ENCODE measurements at places on chromosomes 11 and 22.
A peak's percentile ranks its signal among the peaks of the same experiment; 100 is the strongest.

DNA sequence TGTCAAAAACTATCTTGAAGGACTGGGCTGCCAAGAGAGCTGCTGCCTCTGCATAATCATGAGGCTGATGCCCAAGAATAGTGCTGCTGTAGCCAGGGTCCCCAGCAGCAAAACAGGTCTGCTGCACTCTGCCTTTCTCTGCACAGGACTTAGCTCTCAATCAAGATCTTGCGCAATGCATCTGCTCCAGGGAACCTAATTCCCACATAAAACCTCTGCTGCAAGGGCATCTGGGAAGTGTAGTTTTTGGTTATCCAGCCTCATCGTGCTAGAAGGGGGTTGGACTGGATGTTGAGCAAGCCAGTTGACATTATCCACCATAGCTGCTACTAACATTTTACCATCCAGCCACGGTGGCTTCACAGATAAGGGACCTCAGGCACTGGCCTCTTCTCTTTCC lies 192.7 kb downstream of the C11orf91 start:
- no peak for DNase-seq

GRCh38 chr11:80417681-80418080 lies 976.9 kb upstream of the TENM4 start:
- no peak for DNase-seq

- DNase-seq, result no peak
Observed at GRCh38 chr11:20840341-20840740, 171.0 kb downstream of the NELL1 start.

DNA sequence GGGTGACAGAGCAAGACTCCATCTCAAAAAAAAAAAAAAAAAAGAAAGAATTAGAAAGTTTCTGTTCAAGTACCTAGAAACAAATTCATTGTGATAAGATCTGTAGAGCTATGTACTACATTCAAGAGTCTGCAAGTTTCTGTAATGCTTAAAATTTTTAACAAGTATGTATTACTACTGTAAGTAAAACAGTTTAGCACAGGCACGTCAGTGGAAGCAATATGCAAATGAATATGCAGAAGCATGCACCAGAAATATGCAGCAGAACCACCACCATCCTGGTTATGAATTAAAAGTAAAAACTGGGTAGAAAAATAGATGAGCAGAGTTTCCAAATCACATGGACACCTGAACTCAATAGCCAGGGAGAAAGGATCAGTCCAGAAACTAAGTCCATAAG lies 19.3 kb downstream of the SBF2 start:
- DNase-seq, result no peak

GRCh38 chr11:118084656-118085055 lies 2.1 kb downstream of the SMIM35 start:
- DNase-seq, result no peak

- no peak for DNase-seq
Observed at GRCh38 chr22:47626428-47627390, 864.3 kb downstream of the TBC1D22A start.

DNA sequence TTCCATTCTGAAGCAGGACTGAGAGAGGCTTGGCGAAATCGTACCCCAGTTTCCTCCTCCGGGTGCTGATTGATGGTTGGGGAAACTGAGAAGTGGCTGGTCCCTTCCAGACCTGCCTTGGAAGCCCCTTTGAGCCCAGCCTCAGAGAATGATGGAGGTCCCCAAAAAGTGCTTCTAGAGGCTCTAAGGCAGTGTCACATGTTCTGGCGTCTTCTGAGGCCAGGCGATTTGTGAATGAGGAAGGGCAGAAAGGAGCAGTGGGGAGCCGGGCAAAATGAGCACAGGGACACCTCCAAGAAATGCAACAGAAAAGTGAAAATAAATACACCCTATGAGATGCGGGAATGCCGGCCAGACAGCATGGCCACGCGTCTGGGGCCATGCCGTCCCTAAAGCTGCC lies 1.0 kb upstream of the LIF start:
- no peak for DNase-seq

DNA sequence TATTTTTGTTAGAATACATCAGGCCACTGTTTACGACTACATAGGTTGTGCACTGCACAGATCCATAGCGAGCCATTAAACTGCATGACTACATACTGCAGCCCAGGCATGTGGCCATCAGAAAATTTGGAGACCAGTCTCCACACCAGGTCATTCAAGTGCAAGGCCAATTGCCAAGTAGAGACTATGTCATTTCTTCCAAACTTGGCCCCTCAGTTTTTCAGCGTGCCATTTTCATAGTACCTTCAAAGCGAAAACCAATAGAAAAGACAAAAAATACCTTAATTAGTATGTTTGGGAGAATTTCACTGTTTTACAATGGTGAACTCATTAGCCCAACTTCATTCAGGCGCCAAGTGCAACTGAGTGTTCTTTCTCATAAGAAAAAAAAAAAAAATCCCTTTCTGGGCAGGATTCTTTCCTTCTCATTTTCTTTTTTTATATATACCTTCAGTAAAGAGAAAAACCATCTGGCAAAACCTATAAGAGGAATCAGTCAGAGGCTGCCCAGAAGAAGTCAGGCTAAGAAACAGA lies 30.4 kb downstream of the PAMR1 start:
- DNase-seq, result no peak

- DNase-seq, result no peak
Observed at GRCh38 chr11:70193411-70194292, 9.4 kb upstream of the FADD start.

DNA sequence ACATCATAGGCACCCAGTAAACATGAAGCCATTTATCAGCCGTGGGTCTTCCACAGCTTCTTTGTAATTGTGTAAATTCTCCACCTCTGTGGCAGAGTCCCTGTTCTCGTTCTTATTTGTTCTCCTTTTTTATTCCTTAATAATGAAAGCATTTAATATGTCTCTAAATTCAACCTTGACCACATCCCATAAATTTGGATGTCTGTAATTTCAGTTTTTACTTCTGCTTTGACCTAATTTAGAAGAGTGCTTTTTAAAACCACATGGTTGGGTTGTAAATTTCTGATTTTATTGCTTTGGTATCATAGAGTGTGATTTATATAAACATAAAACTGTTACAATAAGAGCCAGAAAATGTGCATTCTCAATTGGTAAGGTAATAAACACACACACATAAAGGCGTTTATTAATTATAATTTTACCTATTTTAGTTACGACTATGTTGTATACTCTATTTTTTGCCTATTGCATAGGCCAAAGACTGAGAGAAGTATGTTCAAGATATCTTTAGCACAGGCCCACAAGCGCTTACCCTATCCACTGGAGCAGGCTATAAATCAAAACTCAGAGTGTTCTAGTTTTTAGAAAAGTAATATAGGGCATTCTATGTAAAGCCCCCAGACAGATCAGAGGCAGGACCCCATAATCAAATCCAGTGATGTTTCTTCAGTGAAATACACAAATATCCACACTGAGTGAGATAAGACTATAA lies 58.0 kb upstream of the CCND1 start:
- DNase-seq, result no peak

DNA sequence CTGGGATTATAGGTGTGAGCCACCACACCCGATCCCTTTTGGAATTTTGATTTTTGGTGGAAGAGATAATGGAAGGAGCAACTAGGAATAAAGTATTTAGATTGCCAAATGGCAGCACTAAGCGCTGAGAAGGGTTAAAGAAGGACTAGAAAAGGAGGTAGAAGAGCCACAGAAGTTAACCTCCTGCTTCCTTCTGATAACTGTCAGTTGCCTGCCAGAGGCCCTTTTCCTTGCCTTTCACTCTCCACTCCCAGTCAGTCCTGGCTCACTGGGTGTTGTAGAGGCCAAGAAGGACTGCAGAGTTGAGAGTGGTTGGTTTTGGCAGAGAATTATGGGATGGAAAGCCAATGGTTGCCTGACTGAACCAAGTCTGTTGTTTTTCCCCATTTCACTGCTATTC lies 19.3 kb downstream of the ZC3H12C start:
- no peak for DNase-seq

- DNase-seq, result no peak
Observed at GRCh38 chr11:64342869-64343745, 3.1 kb downstream of the CCDC88B start.

GRCh38 chr11:62694455-62695167 lies 5.3 kb upstream of the LRRN4CL start:
- DNase-seq, result peak; percentile 69

DNA sequence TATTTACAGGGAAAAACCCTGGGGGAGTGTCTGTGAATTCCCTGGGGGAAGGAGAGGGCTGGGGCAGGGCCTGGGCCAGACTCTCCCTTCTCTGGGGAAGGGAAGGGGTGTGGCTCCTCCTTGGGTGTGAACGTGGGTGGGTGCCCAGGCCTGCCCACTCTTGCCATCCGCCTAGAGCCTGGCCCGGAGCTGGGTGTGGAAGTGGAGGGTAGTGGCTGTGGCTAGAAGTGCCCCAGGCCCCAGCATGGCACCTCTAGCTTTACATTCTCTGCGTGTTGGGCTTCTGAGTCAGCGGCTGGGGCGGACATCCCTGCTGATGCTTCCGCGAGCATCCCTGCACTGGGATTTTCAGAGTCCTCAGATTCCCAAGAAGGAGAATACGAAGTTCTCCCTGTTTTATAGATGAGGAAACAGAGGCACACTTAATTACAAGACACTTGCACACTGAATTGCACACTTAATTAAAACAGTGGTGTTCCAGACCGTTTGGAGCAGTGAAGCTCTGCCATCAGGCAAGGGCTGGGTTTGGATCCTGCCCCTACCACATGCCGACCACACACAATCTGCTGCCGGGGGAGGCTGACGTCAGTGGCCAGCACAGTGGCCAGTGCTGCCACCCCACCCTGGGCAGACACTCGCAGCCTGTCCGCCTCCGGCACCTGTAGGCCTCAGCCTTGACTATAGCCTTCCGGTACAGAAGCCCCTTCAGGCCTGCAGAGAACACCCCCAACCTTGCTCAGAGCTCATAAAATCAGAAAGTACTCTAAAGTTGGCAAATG lies 7.6 kb downstream of the BAD start:
- DNase-seq, result no peak

- no peak for DNase-seq
Observed at GRCh38 chr11:122645847-122646246, 9.7 kb upstream of the UBASH3B start.

DNA sequence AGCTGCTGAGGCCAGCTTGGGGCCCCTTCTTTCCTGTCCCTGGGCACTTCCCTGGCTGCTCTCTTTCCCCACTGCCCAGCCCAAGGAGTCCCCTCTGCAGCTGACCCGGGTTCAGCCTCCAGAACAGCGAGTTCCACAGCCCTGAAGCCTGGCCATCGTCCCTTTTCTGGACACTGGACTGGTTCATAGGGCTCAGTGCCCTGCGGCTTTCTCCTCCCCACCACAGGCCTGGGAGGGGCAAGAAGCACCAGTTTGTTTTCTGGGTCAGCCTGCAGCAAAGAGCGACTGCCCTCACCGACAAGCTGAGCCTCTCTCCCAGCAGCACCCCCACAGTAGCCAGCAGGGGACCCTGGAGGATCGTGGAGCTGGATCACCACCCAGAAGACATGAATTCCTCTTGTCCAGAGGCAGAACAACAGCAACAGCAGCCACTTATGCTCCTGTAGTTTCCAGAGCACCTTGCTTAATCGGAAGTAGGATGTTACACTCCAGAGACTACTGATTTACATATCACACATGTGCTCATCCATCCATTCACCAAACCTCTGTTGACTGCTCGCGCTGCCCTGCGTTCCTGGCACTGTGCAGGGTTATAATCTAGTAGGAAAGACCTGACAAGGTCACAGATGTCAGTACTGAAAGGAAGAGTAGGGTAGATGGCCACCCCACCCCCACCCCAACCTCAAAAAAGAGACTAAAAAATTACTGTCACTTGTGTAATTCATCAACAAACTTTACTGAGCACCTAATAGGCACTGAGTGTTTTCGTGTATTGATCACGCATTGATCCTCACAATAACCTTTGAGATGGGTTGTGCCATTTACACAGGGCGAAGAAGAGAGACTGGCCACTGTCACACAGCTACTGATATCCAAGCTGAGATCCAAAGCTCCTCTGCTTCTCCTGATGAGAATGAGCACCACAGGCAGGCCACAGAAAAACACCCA lies 13.0 kb upstream of the CXCR5 start:
- DNase-seq, result no peak

- no peak for DNase-seq
Observed at GRCh38 chr11:115501893-115502589, 2.2 kb downstream of the CADM1 start.

GRCh38 chr11:112306230-112306629 lies 45.6 kb upstream of the PLET1 start:
- DNase-seq, result no peak

DNA sequence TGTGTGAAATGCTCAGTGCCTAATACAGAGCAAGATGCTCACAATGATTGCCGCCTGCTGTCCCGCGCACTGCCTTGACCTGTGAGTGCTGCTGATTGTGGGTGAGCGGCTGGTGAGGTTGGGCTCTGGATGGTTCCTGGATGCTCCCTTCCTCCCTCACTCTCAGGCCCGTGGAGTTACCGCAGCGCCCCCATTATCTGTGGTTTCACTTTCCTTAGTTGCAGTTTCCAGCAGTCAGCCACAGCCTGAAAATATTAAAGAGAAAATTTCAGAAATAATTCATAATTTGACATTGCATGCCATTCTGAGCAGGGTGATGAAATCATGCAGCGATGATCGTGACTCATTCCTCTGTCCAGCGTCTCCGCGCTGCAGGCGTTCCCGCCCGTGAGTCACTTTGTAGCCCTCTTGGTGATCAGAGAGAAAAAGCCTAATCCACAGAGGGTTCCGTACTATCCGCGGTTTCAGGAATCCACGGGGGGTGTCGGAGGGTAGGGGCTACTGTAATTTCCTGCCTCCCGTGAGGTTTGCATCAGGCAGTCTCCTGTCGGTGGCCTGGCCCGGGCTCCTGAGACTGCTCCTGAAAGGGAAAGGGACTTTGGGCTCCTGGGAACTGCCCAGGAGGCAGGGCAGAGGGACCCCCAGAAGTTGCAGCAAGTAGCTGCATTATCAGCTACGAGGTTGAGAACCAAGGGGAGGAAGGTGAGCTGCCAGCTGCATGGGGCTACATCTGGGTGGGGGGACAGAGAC lies 10.6 kb downstream of the RPL3 start:
- DNase-seq, result no peak

GRCh38 chr11:12248330-12248729 lies 129.0 kb upstream of the PARVA start:
- DNase-seq, result no peak

DNA sequence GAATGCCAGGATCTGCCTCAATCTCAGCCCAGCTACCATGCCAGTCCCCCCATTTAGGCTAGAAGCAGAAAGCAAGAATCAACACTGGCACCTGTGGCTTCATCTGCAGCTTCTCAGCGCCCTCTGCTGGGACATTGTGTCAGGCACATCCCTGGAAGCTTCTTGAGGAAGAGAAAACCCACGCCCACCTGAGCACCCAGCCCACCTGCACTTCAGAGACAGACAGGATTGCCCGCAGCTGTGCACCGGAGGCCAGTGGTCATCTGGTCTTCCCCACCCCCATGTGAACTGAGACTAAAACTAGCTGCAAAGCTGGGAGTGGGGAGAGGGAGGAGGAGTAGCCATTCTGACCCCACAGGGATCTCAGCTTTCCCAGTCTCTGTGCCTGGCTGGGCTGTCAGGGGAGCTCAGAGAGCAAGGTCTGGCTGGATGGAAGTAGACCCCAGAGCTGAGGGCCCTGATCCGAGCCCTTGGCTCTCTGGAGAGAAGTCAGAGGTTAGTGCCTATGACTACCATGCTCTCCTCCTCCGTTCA lies 66.8 kb downstream of the FEZ1 start:
- peak; percentile 13 for DNase-seq
